SHP77 treated with DMSO at 0.1 percent for 48 hours (cell line): ENCODE measurements at places on chromosomes 16 and 17.
A peak's percentile ranks its signal among the peaks of the same experiment; 100 is the strongest.

DNA sequence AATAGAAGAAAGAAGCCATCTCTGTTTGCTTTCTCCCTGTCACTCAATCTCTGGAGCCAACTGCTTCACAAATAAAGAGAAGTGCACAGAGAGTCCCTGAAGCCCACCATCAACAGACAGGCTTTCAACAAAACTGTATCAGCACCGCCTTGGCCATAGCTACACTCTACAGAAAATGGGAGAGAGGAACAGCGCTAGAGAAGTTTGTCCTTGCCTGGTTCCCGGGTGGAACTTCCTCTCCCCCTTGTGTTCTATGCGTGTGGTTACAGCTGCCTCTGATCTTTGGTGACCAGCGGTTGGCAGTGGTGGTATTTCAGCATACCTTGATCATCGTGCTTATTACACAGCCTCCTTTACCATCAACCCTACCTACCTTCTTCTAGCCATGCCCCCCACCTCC, 91.4 kb upstream of the CCL2 start:
- DNase-seq, result no peak

DNA sequence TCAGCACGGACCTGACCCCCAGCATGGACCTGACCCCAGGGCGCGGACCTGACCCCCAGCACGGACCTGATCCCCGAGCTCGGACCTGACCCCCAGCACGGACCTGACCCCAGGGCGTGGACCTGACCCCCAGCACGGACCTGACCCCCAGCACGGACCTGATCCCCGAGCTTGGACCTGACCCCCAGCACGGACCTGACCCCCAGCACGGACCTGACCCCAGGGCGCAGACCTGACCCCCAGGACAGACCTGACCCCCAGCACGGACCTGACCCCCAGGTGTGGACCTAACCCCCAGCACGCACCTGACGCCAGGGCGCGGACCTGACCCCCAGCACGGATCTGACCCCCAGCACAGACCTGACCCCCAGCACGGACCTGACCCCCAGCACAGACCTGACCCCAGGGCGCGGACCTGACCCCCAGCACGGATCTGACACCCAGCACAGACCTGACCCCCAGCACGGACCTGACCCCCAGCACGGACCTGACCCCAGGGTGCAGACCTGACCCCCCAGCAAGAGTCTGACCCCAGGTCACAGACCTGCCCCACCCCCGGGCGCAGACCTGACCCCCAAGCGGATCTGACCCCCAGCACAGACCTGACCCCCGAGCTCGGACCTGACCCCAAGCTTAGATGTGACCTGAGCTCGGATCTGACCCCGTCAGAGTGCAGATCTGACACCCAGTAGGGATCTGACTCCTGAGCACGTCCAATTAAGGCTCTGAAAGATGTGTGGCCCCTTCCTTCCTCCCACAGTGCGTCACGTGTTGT, 98.7 kb downstream of the C16orf95 start:
- DNase-seq, result no peak

DNA sequence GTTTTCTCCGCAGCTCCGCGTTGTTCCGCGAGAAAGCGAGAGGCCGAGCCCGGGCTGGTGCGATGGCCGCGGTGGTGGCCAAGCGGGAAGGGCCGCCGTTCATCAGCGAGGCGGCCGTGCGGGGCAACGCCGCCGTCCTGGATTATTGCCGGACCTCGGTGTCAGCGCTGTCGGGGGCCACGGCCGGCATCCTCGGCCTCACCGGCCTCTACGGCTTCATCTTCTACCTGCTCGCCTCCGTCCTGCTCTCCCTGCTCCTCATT, 404 bp downstream of the EMC6 start:
- no peak for DNase-seq

DNA sequence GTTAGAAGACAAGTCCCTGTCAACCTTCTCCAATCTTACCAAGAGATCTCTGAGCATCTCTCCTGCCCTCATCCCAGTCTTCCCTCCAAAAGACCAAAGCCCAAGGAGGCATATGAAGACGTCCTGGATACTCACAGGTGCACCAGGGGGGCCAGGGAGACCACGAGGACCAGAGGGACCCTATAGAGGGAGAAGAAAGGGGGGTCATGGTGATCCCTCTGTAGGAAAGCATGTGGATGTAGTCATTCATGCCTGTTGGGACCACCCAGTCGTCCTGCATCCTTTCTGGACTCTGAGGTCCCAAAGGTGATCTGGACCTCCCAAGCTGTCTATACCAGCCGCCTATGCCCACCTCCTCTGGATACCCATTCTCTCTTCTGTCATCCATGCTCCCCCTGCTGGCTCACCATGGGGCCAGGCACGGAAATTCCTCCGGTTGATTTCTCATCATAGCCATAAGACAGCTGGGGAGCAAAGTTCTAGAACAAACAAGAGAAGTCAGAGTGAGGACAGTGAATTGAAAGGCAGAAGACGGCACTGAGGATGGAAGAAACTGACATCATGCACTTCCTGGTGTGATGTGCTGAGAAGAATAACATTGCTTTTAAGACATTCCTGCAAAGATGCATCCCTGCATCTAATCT, 3.3 kb downstream of the COL1A1 start:
- peak; percentile 18 for DNase-seq

DNA sequence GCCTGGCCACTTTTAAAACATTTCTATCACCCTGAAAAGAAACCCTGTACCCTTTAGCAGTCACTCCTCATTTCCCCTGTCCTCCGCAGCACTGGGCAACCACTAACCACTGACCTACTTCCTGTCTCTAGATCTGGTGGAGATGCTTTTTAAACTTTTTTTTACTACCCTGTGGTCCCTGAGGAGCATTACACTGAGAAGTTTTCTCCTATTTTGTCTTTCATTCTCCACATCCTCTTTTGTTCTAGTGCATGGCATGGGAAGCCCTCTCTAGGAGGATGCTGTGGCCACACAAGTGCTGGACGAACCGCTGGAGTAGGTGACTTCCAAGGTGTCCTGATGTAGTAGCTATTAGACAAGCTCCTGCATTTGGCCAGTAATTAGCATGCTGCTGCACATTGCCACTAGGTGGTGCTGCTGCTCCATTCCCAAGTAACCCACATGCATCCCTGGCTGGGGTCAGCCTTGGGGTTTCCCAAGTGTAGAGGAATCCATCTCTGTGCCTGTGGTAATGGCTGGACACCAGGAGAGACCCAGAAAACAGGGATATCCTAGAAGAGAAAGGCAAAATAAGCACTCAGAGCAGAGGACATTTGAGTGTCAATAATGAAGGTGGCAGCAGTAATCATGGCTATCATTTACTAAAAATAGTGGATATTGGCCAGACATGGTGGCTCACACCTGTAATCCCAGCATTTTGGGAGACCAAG, 143.8 kb upstream of the CRHR1 start:
- no peak for DNase-seq

- DNase-seq, result no peak
Observed at GRCh38 chr16:81067166-81067565, 9.9 kb downstream of the C16orf46 start.

DNA sequence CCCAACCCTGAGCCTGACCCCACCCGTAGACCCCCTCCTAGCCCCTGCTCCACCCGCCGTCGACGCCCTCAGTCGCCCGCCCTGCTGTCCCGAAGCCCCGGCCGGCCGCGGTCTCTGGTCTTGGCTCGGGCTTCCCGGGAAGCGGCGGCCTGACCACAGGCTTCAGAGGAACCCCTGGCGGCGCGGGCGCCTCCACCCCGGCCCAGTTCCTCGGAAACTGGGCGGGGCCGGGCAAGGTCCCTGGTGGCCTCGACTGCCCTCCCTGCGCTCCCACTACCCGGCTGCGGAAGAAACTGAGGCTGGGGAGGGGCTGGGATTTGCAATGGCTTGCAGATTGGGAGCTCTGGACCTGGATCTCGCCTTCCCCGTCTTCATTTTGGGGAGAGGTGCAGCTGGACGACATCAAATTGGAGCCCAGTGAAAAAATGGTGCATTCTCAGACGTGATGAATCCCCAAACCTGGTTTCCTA, 692 bp upstream of the SOCS1 start:
- DNase-seq, result no peak

GRCh38 chr17:65163990-65164495, 26.9 kb downstream of the RGS9 start:
- no peak for DNase-seq

- DNase-seq, result no peak
Observed at GRCh38 chr16:89507214-89507833, 879 bp upstream of the SPG7 start.

DNA sequence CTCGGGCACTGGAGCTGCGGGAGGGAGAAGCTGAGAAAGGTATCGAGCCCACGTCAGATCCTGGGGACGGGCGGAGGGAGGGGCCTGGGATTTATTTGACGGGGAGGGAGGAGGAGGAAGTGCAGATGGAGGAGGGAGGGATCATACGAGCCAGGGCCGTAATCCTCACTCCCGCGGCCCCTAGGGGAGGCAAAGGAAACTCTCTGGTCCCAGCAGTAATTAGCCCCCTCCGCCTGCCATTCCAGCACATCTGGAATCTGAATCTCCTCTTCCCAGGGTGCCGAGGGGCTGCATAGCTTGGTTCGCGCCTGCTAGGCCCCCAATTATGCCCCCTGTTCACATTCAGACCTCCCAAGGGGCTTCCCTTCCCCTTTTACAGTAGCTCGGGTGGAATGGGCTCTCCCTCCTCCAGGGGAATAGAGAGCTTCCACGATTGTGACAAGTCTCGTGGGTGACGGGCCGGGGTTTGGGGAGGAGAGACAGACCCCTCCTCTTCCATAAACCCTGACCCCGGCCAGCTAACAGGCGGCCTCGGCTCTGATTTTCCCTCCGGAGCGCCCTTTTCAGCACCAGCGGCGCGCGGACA, at the start of gene SEZ6L2:
Gene SEZ6L2, minus strand, starts transcription at position 35 of the 586 bp plus-strand sequence. CDS start 531 bp downstream, outside the sequence.
- DNase-seq, result peak; percentile 91

- DNase-seq, result no peak
Observed at GRCh38 chr16:84749815-84750214, 50.0 kb downstream of the USP10 start.

DNA sequence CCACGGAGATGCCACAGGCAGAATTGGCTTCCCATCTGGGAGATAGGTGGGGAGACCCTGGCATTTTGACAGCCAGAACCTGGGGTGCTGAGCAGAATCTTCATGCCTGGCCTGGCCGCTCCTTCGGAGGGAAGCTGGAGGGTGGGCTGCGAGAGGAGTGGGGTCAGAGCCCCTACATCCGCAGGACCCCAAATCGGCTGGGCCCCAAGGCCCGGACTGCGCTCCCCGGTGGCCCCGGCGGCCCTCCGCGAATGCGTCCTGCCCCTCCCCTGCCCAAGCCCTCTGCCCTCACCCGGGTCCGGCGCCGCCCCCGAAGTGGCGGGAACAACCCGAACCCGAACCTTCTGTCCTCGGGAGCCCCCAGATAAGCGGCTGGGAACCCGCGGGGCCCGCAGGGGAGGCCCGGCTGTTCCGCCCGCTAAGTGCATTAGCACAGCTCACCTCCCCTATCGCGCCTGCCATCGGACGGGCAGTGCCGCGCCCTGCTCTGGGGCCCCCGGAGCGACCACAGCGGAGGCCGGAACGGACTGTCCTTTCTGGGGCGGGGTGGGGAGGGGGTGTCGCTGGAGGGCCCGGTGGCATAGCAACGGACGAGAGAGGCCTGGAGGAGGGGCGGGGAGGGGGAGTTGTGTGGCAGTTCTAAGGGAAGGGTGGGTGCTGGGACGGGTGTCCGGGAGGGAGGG, 850 bp upstream of the PNMT start:
- DNase-seq, result no peak

DNA sequence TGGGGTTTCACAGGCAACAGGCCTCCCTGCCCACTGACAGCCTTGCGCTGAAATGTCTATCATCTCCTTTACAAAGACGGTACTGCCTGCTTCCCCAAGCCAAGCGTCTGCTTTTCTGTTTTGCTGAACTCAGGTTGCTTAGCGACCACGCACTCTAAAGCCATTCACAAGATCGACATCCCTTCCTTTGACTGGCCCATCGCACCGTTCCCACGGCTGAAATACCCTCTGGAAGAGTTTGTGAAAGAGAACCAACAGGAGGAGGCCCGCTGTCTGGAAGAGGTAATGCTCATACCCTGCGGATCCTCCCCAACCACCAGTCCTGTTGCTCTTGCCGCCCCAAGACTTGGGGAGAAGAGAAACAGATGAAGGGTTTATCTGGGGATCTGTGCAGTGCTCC, 28.7 kb downstream of the TMEM186 start:
- DNase-seq, result no peak
